Omental fat pad (tissue), 4 donors: ENCODE measurements at places on chromosomes 11 and 22.

- DNase-seq = no peak
Observed at GRCh38 chr22:32695451-32695891, 106.0 kb upstream of the TIMP3 start.

DNA sequence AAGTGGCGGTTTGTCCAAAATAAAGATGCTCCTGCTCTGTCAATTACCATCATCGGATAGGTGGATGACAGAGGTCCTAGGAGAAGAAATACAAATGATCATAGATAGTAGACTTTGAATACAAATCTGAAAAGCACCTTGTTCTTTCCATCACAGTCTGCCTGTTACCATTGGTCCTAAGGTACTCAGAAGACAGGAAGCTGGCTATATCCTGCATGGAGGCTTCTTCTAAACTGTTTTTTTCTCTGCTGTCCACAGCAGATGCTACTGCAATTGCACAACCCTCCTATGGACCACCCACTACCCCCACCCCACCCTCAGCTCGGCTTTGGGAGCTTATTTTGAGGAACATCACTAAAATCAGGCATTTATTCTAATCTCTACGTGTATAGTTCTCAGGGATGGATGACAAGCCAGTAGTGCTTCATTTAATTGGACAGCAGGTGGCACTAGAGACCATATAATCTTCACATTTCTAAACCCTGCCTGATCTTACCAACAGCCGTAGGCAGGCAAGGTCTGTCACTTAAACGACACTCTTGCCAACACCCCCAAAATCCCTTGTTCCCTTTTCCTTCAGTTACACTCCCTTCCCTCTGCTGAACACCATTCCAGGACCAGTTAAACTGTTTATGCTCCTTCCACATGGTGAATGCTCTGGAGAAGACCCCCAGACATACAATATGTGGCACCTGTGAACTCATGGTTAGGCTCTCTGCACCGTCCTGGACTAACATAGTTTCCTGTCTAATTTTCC is 6.6 kb upstream of the PTS start:
- no peak for DNase-seq

GRCh38 chr11:8661001-8661795 is 21.3 kb downstream of the TRIM66 start:
- DNase-seq = no peak

GRCh38 chr11:11380883-11381282 is 27.8 kb upstream of the CSNK2A3 start:
- no peak for DNase-seq

- DNase-seq = no peak
Observed at GRCh38 chr22:46349238-46349637, 13.7 kb downstream of the TRMU start.

GRCh38 chr22:36386900-36387708 is 663 bp downstream of the MYH9 start:
- no peak for DNase-seq

GRCh38 chr22:32605576-32605975 is 131.0 kb downstream of the FBXO7 start:
- DNase-seq = no peak
